ENCODE measurements at places on chromosomes 4 and X.

DNA sequence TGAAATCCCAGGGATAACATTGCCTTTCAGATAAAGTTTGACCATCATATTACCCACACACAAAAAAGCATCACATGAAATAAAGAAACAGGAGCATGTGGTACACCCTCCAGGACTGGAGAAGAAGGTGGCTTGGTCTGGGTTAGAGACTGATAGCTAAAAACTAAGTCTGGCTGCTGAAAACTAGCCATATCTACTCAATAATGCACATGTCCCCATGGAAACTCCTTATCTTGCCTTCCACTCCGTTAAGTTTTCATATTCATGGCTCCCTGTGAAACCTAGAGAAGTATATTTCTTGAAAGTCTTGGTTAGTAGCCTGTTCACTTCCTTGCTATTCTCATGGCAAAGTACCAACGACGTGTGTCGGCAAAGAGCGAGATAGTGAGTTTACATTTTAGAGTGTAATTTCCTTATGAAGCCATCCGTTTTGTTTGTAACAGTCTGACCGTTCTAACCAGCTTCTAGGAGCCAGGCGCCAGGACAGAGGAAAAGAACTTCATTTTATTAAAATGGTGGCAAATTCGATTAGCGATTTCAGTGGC, 6.7 kb upstream of the DCTD start:
- no peak for DNase-seq

GRCh38 chrX:41718481-41719235, 5.3 kb upstream of the GPR82 start:
- no peak for DNase-seq

DNA sequence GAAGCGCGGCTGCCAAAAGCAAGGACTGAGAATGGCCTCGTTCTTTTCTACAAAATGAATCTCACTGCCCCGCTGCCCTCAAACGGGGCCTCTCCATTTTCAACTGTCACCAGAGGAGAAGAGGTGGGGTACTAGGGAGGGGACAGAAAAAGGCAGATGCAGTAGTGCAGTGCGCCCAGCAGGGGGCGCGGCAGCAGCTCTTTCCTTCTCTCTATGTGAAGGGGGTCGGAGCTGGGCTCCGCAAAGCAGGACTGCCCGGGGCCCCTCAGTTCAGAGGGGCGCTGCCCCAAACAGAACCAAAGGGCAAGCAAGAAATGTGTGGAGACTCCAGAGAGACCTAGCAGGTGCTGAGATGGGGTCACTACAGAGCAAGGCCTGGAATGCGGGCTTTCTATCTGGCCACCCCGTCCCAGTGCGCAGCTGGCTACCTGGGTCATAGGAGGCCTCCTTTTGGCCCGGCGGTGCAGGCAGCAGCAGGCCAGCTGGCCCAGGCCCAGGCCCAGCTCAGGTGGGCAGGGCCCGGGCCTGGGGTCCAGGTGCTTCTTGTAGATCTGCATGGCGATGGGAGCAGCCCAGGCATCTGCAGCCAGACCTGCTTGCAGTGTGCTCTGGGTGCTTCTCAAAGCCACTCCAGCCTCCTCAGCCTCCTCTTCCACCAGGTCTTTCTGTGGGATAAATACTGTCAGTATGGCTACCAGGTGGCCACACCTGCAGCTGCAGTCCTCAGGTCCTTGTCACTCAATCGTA, 5.9 kb downstream of the IRAK1 start:
- peak; percentile 56 for DNase-seq

GRCh38 chr4:53702334-53703266, 111.3 kb upstream of the LNX1 start:
- peak; percentile 26 for DNase-seq

DNA sequence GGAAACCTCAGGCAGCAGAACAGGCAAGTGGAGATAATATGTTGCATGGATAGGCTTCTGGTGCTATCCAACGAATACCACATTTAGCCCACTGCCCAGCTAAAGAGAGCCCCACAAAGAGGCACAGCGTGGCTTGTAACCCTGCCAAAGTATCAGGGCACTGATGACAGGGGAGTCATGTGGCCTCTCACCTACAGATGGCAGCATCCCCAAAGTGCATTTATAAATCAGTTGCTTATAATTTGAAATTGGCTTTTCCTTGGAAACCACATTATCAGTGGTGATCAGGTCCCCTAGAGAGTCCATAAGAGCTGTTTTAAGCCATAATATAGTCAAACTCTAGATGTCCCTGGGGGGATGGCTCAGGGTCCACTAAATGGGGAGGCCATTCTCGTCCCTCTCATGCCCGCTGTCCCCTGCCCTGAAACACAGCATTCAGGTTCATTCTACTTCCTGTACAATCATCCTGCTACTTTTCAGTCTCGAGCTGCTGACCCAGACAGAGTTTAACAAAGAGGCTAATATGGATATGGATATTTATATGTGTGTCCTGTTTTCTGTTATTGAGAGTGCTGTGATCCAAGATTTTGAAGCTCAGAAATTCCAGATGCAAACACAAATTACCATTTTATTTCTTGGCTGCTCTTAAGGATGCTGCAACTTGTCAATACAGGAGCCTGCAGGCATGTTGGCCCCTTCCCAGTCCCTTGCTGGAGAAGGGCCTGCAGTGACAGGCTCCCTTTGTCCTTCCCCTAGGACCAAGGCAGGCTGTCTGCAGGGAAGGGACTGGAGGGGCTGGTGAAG, 28.5 kb downstream of the SRPX start:
- no peak for DNase-seq

- no peak for DNase-seq
These were observed 32.3 kb downstream of the MAML3 start for GRCh38 chr4:140121646-140122045.

- no peak for DNase-seq
These were observed 739.1 kb upstream of the DIAPH2 start for GRCh38 chrX:95945528-95945927.

DNA sequence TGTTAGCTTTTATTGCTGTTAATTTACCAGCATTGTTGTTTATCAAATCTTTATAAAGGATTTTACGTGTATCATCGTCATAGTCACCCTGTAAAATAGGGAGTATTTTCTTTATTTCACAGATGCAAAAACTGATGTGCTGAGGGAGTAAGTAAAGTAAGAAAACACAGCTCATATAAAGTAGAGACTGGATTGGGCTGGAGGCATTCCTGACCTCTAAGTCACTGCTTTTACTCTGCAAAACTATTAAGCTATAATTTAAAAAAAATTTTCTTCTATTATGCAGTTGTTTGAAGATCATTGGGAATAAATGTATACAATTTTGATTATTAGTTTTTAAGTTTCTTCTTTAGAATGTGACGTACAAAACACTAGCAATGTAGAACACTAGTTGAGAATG, 45.9 kb downstream of the NUDT6 start:
- DNase-seq, result no peak

- no peak for DNase-seq
These were observed 896.5 kb downstream of the PDHA2 start for GRCh38 chr4:96736352-96736889.

- no peak for DNase-seq
These were observed 172.0 kb upstream of the IL15 start for GRCh38 chr4:141464366-141464765.

- DNase-seq, result no peak
These were observed 18.4 kb upstream of the ARMCX5 start for GRCh38 chrX:102580891-102581290.

DNA sequence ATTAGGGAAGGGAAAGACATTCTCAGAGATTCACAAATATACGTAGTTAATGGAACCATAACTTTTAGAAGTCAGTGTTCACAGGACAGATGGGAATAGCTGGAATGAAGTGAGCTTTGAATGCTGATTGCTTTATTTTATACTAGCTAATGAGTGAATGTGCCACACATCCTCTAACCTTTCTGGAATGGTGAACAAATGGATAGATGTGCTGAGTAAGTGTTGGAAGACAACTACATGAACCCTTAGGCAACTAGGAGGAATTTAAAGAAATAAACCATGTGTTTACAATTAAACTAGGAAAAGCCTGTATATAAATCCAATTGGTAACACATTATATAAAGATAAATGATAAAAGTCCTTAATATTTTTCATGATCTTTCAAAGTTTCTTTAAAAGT, 91.6 kb upstream of the LIMCH1 start:
- no peak for DNase-seq

DNA sequence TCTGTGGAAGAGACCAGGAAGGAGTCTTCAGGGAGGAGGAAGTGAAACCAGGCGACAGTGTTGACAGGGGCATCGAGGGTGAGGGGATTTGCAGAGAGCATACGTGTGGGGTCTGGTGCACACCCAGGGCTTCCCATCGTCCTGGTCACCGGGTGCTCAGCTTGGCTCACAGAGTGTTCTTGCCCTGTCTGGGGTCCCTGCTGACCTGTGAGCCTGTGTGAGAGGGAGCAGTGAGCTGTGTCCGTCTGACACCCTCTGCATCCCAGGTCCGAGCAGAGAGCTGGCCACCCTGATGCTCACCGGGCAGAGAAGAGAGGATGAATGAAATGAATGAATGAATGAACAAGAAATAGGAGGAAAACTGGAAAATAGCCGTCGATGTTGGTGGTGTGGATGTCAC, 46.5 kb downstream of the CPZ start:
- DNase-seq, result no peak

GRCh38 chr4:105280338-105281123, 133.9 kb downstream of the TET2 start:
- no peak for DNase-seq

GRCh38 chr4:26343038-26343398, 22.2 kb downstream of the RBPJ start:
- no peak for DNase-seq

DNA sequence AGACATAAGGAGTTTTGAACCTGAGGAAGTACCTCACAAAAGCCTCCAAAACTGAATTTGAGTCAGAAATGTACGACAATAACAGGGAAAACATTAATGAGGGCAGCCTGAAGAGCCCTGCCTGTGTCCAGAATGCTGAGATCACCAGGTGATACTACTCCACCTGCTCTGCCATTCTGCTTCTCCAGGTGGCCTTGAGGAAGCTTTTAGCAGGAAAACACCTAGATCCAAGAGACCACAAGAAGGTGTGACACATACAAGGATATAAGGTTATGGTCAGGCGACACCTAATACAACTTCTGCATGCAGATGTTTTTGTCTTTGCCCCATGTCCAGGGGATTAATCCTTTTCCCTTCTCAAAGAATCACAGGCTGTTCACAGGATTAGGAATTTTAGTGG, 15.3 kb downstream of the SOWAHB start:
- no peak for DNase-seq

- DNase-seq, result no peak
These were observed 29.2 kb downstream of the MOB1B start for GRCh38 chr4:70931347-70931746.

- no peak for DNase-seq
These were observed 164.8 kb upstream of the PITX2 start for GRCh38 chr4:110787707-110788106.

DNA sequence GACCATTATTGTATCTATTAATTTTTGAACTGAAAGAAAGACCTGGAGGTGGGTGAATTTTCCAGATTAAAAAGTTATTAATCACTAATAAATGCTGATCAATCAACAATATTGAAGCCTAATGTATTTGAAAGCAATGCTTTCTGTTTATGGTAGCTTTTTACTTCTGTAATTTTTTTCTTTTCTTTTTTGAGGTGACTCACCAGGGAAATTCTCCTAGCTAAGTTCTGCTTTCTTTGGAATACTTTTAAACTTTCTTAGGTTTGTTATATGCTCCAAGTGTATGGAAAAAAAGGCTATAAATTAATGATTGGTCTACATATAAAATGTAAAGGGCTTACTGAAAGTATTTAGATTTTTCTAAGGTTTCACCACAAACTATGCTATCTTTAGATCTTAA, 94.2 kb downstream of the MBNL3 start:
- DNase-seq, result no peak

DNA sequence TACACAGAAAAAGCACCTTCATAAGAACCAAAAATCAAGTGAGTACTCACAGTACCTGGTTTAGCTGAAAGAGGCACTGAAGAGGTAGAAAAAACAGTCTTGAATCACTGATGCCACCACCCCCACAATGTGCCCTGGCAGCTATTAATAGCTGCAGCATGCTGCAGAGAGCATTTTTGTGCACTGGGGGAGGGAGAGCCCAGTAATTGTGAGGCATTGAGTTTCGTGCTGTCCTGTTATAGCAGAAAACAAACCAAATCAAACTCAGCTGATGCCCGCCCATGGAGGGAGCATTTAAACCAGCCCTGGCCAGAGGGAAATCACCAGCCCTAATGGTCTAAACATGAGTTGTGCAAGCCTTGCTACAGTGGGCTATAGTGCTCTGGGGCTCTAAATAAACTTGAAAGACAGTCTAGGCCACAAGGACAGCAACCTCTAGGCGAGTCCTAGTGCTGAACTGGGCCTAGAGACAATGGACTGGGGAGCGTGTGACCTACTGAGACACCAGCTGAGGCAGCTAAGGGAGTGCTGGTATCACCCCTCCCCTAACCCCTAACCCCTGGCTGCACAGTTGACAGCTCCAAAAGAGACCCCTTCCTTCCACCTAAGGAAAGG, 106.3 kb upstream of the TMLHE start:
- no peak for DNase-seq

- no peak for DNase-seq
These were observed 12.5 kb downstream of the GABRA4 start for GRCh38 chr4:46980851-46981250.

DNA sequence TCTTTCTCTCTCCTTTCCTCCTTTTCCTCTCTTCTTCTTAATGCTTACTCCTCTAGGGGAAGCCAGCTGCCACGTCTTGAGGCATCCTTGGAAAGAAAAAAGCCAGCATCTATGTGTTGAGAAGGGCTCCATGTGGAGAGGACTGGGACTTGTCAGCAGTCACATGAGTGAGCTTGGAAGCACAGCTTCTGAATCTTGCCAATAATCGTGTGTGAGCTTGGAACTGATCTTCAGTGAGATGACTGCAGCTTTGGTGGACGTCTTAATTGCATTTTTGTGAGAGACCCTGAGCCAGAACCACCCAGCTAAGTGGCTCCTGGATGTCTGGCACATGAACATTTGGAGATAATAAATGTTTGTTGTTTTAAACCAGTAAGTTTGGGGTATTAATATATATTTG, 371.7 kb downstream of the SLITRK2 start:
- no peak for DNase-seq

GRCh38 chr4:150044517-150044916, 33.7 kb upstream of the DCLK2 start:
- DNase-seq, result no peak

GRCh38 chr4:185839770-185840169, 27.8 kb upstream of the SORBS2 start:
- no peak for DNase-seq

GRCh38 chr4:121457278-121457875, 76.6 kb upstream of the QRFPR start:
- DNase-seq, result no peak

- no peak for DNase-seq
These were observed 50.1 kb downstream of the ENPP6 start for GRCh38 chr4:184167576-184167975.

- no peak for DNase-seq
These were observed 39.7 kb downstream of the SHROOM2 start for GRCh38 chrX:9825966-9826365.

DNA sequence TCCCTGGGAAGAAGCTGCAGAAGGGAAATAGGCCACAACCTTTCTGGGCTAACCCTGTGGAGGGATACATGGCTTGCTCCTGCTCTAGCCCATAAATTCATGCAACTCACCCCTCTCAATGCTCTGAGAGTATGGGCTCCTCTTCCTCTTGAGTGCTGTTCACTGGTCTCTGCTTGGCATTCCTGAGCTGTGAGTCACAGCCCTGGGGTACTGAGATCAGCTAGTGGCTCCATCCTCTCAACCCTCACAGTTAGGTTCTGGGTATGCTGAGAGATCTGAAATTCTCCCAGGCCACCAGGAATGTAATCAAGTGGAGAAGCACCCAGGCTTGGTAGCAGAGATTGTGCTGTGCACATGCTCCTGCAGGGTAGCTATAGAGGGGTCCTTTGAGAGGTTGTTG, 60.6 kb upstream of the SPANXN2 start:
- DNase-seq, result no peak

- no peak for DNase-seq
These were observed 89.2 kb upstream of the GPM6B start for GRCh38 chrX:13906093-13906492.
